Retina (tissue), 1 donor: ENCODE measurements at places on chromosomes 4 and X.

- no peak for DNase-seq
Observed at GRCh38 chr4:124282301-124282898, 430.1 kb downstream of the ANKRD50 start.

DNA sequence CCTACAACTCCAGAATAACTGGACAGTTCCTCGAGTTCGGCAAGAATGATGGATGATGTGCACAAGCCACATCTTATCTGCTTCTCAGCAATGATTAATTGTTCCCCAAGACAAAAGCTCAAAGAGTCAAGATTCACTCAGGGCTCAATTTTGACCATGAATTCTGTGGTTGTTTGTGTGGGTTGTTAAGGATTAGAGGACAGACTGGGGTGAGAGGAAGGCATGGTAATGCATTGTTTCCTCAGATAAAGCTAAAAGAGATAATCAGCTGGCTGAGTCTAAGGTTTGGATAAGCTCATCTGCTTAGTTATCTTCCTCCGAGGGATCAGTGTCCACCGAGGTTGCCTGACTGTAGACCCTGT, 161.0 kb downstream of the CPEB2 start:
- DNase-seq, result no peak

- DNase-seq, result no peak
Observed at GRCh38 chrX:92247076-92247475, 467.9 kb downstream of the PCDH11X start.

- no peak for DNase-seq
Observed at GRCh38 chrX:15310117-15310516, 5.3 kb downstream of the ASB11 start.

- peak; percentile 44 for DNase-seq
Observed at GRCh38 chr4:103091601-103092223, 7.9 kb downstream of the BDH2 start.

- DNase-seq, result no peak
Observed at GRCh38 chrX:130091980-130092522, 18.2 kb downstream of the ELF4 start.

DNA sequence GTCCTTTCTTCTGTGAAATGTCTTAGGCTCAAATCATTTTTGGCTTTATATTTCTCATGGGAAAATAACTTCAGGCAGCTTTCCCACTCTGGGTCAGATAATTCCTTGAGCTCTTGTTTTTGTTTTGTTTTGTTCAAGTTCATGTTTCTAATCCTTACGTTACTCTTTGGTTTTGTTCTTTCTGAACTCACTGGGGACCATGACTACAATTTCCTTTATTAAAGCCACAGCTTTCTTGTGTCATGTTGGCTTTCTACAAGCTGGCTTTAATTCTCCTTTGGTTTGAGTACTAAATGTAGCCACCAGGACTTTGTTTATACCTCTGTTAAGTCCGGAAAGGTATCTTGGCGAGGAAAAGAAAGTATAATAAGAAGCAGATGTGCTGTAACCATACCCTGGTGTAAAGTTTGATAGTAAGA, 30.8 kb upstream of the ANXA3 start:
- DNase-seq, result no peak
